ENCODE measurements at places on chromosomes 3 and 15.

DNA sequence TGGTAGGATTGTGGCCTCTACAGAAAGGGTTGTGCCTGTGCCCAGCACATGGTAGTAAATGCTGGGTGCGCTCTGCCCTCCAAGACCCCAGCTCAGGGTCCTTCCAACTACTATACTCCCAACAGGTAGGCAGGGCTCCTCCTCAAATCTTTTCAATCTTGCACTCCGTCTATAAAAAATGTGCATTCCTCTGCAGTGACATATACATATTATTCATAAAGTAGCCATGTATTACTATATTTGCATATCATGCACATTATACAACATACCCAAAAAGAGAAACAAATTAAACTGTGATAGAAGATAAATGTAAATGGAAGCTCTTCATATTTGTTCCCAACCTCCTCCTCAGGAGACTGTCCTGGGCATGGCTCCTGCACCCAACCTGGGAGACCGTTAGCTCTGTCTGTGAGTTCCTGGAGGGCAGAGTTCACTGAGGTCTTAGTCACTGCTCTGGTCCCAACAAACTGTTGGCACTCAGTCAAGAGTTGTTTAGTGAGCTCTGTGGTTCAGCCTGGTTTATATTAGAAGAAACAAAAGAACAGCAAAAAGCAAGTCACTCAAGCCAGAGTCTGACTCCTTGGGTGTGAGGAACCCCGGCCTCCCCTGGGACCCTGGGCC lies 47.7 kb upstream of the GRIP2 start:
- DNase-seq, result no peak

DNA sequence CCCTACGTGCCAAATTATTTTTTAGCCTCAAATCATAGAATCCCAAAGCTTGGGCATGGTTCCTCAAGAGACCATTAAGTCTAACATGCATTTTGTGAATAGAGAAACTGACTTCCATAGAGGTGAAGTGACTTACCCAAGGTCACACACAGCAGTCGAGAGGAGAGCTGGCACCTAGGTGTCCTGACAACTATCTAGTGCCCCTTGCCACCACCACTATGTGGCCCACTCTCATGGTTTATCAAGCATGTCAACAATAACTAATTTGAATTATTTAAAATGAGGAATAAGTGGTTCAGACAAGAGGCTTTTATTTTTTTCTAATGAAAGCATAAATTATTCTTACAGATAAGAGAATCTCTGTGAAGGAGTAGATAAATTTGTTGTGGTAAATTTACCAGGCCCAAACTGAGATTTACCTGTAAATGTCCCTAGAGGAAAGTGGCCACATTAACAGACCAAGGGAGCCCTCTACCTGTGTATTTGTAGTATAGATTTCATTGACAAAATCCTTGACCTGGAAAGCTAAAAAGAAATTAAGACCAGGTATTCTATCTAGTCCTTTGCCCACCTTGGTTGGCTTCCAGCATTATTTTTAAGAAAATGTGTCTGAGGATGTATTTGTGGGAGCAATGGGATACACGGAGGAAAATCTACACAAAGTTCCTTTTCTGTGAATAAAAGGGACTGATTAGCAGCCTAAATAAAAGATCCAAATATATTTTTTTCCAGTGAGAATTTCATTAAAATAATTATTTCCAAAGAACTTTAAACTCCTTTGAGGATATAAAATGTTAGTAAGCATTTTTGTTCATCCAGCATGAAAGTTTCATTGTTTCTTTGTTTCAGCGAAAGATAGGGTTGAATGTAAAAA lies 49.1 kb downstream of the IQCH start:
- no peak for DNase-seq

DNA sequence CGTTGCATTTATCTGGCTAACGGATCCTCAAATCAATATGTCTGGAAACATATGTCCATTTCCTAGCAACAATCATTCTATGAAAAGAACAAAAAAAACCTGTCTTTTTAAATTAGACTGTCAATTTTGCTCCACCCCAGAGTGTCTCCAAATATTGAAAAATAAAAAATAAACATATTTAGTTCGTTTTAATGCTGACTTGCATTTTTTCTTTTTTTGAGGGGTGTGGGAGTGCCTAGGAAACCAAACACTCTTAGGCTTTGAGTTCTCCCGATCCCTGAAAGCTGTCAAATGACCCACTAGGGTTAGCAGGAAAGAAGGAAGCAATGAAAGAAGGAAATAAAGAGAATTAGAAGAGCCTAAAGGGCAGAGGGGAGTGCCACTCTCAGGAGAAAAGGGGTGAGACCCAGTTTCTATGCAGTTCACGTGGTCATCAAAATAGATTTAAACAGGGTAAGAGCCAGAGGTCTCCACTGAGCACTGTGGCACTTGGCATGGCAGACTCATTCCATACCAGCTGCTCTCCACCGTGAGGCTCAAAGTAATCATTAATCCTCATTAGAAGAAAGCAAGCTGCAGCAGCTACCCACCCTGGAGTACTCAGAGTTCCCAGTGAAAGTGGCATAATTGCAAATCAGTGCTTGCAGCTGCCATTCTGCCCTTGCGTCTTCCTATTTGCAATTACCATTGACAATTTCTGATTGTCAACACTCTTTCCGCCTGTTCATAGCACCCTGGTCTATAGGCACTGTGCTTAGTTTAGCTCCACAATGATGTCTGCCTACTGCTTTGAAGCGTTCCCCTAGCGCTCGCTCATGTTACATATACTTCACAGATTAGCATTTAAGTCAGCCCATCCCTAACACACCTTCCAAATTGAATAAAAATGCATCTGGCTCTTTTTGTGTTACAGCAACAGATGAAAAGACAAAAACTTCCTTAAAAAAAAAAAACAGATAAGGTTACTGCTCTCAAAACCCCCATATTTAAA lies 32.3 kb downstream of the PDZRN3 start:
- no peak for DNase-seq

- no peak for DNase-seq
These were observed 14.9 kb upstream of the ZNF662 start for GRCh38 chr3:42891042-42891441.

All from stimulated activated CD8-positive, alpha-beta memory T cell treated with anti-CD3 and anti-CD28 coated beads, Interleukin-4, amount 100 ng/mL, for 1 hour (primary cell).